Heart right ventricle (tissue), 16 donors: ENCODE measurements at places on chromosomes 1 and 21. TPM values are rescaled to one million over a fixed set of nuclear protein-coding genes. Genes with fewer than 3 reads are reported as not detected.

CD52 gene
- 4.4 TPM for total RNA-seq

TMEM82 gene
- total RNA-seq, result not detected

NES gene
- 182 TPM for total RNA-seq

UMODL1 gene
- 0.13 TPM for total RNA-seq

MCM3AP gene
- 67.0 TPM for total RNA-seq

WDR64 gene
- total RNA-seq, result 0.59 TPM

NUP210L gene
- not detected for total RNA-seq

KRTAP11-1 gene
- not detected for total RNA-seq

ANGPTL3 gene
- total RNA-seq, result not detected

DENND2D gene
- 0.64 TPM for total RNA-seq

HSD3B1 gene
- not detected for total RNA-seq

GRHL3 gene
- not detected for total RNA-seq

OR2G6 gene
- total RNA-seq, result not detected

FCRL1 gene
- not detected for total RNA-seq

ZNF695 gene
- total RNA-seq, result 0.19 TPM

OR2T33 gene
- total RNA-seq, result not detected

TEDDM1 gene
- not detected for total RNA-seq

SETSIP gene
- not detected for total RNA-seq

ARID4B gene
- total RNA-seq, result 15.9 TPM

VHLL gene
- total RNA-seq, result not detected

TXNIP gene
- 790 TPM for total RNA-seq

CD1B gene
- total RNA-seq, result not detected

NECTIN4 gene
- total RNA-seq, result not detected

AK2 gene
- total RNA-seq, result 93.3 TPM

ATP1A2 gene
- 167 TPM for total RNA-seq

OR2L3 gene
- not detected for total RNA-seq
